GM23338 (cell line): ENCODE measurements at places on chromosomes 7 and 10.

GRCh38 chr7:1297017-1297960 is 64.6 kb downstream of the UNCX start:
- DNase-seq = no peak

GRCh38 chr7:149776848-149777407 is 3.5 kb upstream of the ZNF467 start:
- DNase-seq = no peak

DNA sequence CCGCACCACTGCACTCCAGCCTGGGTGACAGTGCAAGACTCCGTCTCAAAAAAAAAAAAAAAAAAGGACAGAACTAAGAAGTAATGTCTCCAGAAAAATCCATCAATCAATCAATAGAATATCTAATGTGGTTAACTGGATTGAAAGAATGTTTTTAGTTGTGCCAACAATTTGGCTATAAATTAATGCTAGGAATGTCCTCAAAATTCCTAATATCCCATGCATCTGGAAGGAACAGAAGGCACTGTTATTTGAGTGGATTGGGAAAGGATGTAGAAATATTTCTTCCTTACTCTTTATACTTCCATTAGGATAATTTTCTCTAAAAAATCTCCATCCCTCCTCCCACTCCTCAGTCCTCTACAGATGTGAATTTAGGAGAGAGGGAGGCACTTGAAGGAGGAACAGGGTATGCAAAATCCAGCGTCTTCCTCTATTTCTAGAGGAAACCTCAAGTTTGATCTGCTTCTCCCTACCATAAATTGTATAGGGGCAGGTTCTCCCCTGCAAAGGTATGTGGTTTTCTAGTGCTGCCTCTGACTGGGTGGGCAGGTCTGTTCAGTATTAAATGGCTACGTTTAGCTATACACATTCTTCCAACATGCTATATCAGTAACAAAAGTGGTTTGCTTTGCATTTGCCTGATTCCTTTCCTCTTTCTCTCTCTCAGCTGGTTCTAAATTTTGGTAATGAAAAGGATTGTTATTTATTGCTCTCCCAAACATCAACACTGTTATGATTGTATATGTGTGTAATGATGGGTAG is 54.1 kb downstream of the RNLS start:
- no peak for DNase-seq

- DNase-seq = no peak
These were observed 755.7 kb downstream of the AUTS2 start for GRCh38 chr7:70353946-70354335.

DNA sequence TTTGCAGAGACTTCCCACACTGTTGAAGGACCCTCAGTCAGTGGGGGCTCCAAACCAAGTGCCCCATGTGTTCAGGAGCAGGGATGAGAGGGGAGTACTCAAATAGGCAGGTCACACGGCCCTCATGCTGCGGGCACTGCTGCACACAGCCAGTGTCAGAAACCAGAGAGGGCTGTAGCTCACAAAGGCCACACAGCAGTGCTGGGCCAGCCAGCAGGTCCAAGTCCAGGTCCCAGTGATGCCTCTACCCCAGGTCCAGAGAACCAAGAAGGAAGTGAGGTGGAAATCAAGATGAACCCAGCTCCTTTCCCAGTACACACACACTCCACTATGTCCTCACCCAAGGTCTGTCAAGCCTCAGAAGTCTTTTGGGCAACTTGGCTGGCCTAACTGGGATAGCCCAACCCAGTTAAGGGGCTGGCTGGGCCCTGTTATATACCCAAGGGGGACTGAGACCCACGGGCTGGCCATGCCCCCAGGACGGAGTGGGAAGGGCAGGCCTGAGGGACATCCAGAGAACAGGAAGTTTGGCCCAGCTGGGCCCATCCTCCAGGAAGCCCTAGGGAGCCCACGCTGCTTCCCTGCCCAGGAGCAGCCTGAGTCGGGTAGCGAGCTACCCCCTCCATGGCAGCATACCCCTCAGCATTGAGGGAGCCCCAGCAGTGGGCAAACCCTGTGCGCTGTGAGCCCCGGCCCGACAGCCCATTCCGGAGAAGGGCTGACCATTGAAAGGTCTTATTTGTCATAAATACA is 24.3 kb downstream of the GRID1 start:
- no peak for DNase-seq

- no peak for DNase-seq
These were observed 1.1 kb downstream of the TTYH3 start for GRCh38 chr7:2632733-2633537.
